Activated CD4-positive, alpha-beta T cell treated with anti-CD3 and anti-CD28 coated beads, Interleukin-2, amount 50 U/mL, for 1 hour (primary cell): ENCODE measurements at places on chromosomes 13 and 19.

DNA sequence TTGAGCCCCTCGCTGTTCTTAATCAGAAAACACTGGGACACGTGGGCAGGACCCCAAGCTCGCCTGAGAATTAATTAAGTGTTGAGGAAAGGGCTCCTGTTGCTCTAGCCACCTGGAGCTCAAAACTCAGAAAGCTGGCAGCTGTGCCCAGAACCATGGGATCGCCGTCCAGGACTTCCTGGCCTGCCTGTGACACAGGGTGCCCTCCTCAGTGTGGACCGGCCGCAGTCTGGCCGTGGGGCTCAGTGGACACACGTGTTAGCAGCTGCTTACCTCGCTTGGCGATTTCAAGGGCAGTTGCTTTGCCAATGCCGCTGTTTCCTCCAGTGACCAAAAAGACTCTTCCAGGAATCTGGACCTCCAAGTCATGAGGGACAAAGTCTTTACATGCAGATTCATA, 4.7 kb downstream of the DHRS12 start:
- no peak for DNase-seq

GRCh38 chr19:16025108-16026101, 50.9 kb upstream of the TPM4 start:
- DNase-seq: no peak

DNA sequence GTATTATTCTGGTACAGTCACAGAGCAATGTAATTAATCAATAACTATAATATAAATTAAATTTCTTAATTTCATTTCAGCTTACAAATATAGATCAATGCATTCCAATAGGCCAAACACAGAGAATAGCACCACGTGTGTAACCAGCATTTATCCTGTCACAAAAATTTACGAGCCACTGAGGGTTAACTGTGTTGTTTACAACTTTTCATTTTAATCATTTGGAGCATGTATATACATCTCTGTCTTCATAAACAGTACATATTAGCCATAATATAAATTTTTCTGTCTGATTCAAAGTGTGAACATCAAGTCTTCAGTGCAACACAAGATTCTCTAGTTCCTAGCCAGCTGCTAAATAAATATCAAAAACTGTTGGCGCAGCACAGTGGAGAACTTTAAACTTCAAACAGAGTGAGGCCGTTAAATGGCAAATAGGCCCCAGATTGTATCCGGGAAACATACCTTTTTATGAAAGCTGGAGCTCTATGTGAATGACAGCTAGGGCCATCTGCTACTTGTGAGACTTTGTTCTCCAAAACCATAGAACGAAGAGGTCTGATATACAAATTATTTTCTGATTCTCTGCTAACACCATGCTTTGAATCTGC, 105.1 kb downstream of the TBC1D4 start:
- no peak for DNase-seq

DNA sequence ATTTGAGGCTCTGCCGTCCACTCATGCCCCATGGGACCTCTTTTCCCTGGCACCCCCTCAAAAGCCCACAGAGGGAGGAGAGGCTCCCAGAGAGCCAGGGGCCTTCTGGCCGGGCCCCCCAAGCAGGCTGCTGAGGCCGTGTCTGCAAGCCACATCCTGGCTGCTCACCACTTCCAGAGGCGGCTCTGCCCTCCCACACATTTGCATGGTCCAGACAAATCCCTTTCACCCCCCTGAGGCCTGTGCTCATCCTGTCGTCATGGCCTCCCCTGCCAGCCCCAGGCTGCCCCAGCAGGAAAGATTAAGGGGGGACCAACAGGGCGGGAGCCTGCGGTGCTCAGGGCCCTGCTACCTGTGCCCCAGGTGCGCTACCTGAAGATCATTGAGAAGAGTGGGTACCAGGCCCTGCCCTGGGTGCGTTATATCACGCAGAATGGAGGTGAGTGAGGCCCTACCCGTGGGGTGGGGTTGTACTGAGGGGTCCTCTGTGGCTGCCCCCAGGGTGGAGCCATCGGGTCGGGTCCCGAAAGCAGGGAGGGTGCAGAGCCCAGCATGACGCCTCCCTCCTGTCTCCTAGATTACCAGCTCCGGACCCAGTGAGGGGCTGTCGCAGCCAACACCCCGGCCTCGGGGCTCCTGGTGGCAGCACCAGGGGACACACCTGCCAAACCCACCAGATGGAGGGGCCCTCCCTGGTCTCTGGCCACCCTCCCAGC, 36.3 kb downstream of the AP1M1 start:
- DNase-seq: no peak

- no peak for DNase-seq
Observed at GRCh38 chr19:42474743-42475142, 32.0 kb upstream of the CXCL17 start.

- DNase-seq: no peak
Observed at GRCh38 chr13:75305059-75305458, 176.9 kb downstream of the TBC1D4 start.

DNA sequence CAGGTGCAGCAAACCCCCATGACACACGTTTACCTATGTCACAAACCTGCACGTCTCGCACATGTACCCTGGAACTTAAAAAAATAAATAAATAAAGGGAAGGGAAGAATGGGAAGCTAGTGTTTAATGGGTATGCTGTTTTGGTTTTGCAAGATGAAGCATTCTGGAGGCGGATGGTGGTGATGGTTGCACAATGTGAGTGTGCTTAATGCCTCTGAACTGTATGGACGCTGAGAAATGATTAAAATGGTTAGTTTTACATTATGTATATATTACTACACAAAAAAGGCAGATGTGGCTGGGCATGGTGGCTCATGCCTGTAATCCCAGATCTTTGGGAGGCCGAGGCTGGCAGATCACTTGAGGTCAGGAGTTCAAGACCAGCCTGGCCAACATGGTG, 17.8 kb downstream of the NFILZ start:
- no peak for DNase-seq
